ENCODE measurements at places on chromosomes 1 and 21.

DNA sequence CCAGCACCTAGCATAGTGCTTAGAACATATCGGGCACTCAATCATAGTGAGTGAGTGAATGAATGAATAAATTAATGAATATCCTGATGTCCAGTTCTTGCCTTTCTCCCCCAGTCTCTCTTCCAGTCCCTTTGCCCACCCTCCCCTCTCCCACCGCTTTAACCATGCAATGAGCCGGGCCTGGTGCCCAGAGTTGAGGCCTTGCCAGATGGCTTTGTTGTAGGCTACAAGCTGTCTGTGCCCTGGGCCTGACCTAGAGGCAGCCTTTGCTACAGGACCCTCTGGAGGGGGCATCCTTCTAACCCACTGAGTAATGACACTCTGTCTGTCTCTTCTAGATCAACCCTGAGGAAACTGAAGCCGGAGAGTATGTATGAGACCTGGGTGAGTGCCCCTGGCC, 6.9 kb downstream of the CASQ1 start:
- DNase-seq, result no peak

DNA sequence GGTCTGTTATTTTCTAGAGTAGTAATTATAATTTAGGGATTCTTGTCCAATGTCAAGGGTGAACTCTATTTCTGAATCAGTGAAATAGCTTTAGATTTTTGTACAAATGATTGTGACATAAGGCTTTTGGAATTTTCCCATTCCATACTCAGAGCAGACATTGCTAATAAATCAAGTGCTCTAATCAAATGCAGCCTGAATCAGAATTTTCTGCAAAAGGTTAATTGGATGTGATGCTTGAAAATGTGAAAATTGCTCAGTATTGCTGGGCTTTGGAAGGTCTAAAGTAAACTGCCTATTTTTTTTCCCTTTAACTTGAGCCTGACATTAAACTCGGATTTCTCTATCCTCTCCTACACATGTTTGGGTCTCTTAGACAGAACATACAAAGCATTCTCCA, 23.2 kb downstream of the SGIP1 start:
- no peak for DNase-seq

DNA sequence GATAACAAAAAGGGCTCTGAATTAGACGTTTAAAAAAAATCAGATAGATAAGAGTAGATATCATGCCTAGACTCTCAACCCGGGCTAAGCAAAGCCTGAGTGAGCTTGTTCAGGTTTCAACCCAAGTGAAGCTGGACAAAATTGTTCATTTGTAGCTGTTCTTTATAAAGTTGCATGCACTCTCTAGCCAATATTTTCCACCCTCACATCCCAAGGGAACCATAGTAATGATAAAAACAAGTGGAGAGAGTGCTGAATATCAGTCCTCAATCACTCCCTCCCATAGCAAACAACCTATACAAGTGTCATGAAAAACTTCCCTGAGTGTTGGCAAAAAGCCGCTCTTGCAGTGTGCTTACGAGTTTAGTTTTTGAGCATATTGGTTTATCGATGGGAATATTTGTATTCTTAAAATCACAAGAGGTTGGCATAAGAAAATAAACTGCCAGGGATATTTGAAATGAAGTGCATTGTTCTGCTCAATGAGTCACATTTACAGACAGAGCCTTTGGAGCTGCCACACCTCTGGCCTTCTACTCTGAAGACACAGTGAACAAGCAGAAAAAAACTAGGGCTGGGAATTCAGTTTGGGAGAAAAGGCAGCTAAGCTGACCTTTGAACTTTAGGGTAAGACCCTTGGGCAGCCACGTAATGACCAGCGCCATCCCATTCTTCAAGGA, 2.2 kb upstream of the CLCA2 start:
- DNase-seq, result no peak

DNA sequence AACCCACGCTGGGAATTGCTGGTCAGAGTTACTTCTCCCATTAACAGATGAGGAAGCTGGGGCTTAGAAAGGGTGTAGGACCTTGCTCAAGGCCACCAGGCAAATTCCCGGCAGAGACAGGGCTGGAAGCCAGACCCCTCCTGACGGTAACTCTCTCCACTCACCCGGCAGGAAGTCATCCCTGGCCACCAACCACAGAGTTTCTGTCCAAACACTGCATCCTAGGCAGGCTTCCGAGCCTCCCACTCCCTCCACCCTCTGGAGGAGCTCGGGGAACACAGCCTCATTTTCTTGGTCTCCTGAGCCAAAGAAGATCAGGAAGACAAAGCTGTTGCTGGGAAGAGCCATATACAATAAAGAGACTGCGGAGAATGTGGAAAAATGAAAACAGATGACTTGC, 25.0 kb upstream of the ZNF436 start:
- DNase-seq, result peak; percentile 89

DNA sequence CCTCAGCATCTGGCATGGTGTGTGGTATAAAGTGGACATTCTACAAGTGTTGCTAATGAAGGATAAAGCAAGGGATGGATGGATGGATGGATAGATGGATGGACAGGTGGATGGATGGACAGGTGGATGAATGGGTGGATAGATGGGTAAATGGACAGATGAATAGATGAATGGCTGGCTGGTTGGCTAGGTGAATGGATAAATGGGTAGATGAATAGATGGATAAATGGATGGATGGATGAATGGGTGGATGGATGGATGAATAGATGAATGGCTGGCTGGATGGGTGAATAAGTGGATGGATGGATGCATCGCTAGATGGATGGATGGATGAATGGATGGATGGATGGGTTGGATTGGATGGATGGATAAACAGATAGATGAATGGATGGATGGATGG, 66.2 kb downstream of the SUSD4 start:
- no peak for DNase-seq

GRCh38 chr1:109776911-109777310, 13.2 kb upstream of the EPS8L3 start:
- DNase-seq, result peak; percentile 87

GRCh38 chr1:235902677-235903542, 36.2 kb upstream of the LYST start:
- no peak for DNase-seq

DNA sequence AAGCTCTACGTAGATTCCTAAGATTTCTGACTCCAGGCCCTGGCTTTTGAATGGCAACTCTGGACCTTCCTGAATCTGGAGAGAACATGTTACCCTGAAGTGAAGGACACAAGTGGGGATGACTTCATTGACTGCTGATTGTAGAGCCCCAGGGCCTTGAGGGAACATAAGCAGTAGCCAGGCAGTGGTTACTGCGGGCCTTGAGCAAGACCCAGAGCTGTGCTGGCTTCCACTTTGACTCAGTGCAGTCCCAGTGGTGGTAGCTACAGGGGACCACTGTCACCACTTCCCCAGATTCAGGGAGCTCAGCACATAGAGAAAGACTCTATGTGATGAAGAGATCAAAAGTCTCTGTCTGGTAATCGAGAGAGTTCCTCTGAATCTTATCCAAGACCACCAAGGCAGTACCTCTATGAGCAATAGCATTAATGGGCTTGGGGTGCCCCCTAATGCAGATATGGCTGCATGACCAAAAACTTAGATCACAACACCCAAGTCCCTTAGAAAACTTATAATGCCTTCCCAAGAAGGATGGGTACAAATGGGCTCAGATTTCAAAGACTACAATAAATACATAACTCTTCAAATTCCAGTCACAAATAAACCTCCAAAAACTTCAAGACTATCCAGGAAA, 1278.3 kb downstream of the AMY1C start:
- no peak for DNase-seq

GRCh38 chr1:12125422-12126355, 41.1 kb upstream of the TNFRSF1B start:
- DNase-seq, result no peak

GRCh38 chr1:44249543-44249942, 36.3 kb downstream of the DMAP1 start:
- DNase-seq, result peak; percentile 82

DNA sequence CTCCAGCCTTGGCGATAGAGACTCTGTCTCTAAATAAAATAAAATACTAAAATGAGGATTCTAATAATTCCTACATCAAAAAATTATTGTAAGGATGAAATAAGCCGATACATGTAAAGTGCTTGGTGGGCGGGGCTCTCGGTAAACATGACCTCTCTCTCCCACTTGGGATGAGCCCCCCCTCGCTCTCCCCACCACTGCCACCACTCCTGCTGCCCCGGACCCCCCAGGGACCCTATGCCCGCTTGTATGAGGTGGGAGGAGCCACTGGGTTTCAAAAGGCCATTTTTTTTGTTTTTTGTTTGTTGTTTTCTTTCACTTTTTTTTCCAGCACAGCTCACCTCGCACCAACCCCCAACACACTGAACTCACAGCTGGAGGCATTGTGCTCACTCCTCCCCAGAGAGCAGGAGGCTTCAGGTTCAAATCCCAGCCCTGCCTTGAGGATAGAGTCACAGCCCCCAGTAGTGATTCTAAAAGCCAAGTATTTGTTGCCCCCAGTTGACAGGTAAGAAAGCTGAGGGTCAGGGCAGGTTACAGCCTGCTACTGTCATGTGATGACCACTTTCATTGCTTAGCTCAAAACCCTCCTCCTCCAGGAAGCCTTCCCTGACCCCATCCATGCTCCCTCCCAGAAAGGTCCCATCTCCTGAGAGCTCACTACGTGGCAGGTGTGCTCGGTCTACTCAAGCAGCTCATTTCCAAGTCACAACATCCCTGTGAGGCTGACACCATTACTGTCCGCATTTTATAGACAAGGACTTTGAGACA, 4.2 kb downstream of the SDC3 start:
- DNase-seq, result no peak

GRCh38 chr1:46248122-46248920, 758 bp downstream of the RAD54L start:
- DNase-seq, result peak; percentile 30

- DNase-seq, result no peak
These were observed 37.6 kb upstream of the KRTAP19-8 start for GRCh38 chr21:31075848-31076247.

DNA sequence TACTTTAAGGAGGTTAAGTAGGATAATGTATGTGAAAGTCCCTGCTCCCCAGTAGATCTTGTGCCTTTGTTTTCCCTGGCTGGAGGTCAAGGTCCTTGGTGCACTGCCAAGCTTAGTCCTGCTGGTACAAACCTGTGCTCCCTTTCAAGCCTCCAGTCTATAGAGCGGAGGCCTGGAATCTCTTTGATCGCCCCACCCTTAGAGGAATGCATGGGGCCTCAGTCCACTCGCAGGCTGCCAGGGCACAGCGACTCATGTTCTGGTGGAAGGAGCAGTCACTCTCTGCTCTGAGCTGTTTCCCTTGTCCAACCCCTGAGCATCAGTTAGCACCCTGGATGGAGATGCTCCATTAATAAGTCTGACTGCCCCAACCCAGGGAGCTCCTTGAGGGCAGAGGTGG, 121.8 kb downstream of the HMGB4 start:
- no peak for DNase-seq

- DNase-seq, result no peak
These were observed 20.5 kb upstream of the PRDM15 start for GRCh38 chr21:41899426-41900202.
